ENCODE measurements at places on chromosomes 12 and 14. TPM values are rescaled to one million over a fixed set of nuclear protein-coding genes. Genes with fewer than 3 reads are reported as not detected.

The RFX4 gene
- not detected for total RNA-seq

GRCh38 chr12:23655112-23655511 is 294.4 kb downstream of the SOX5 start:
- ATAC-seq, result no peak
- no peak overlapping the region for H3K4me3 ChIP-seq
- no peaks in the 10 kb centered on the region for H3K4me1 ChIP-seq
- H3K36me3 ChIP-seq, result no peaks in the 10 kb centered on the region
- no peak overlapping the region for H3K27ac ChIP-seq

DNA sequence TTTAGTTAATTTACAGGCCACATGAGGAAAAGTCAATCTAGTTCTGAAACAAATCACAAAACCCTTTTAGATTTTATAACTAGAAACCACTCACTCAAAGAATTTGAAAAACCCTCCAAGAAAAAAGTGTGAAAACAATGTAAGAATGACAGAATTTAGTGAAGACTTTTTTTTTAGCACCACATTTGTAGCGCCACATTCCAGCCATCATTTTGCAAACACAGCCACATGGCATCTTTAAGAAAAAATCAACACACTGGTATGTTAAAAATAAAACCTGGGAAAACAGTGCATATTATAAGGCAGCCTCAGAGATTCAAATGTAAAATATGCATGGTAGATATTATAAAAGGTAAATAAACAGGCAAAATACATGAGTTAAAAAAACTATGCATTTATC is 22.3 kb upstream of the ALX1 start:
- H3K36me3 ChIP-seq, result no peaks in the 10 kb centered on the region
- no peak for ATAC-seq
- no peaks in the 10 kb centered on the region for H3K27me3 ChIP-seq
- no peak overlapping the region for H3K27ac ChIP-seq
- no peaks in the 10 kb centered on the region for H3K4me1 ChIP-seq

- no peaks in the 10 kb centered on the region for H3K27me3 ChIP-seq
- H3K4me3 ChIP-seq, result no peak overlapping the region
- H3K36me3 ChIP-seq, result no peaks in the 10 kb centered on the region
- no peaks in the 10 kb centered on the region for H3K4me1 ChIP-seq
- H3K27ac ChIP-seq, result no peak overlapping the region
- ATAC-seq, result no peak
These were observed 128.6 kb upstream of the PWP1 start for GRCh38 chr12:107557026-107557425.

The EPS8 gene
- total RNA-seq, result 1.7 TPM

DNA sequence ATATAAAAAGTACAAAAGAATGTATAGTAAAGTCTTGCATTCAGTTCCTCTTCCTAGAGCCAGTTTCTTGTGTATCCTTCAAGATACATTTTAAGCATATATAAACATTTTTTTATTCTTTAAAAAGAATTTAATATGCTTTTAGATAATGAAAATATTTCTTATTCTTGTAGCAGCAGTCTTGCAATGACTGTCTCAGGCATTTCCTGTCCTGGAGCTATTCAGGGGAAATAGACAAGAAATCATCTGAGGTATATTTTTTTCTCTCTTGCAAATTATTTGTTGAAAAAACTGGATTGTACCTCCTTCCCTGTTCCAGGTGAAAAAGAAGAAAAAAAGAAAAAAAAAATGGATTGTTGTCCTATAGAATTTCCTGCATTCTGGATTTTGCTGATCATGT is 17.0 kb upstream of the ERBB3 start:
- no peak for ATAC-seq
- H3K27ac ChIP-seq, result no peak overlapping the region
- no peaks in the 10 kb centered on the region for H3K36me3 ChIP-seq
- no peaks in the 10 kb centered on the region for H3K27me3 ChIP-seq
- H3K4me1 ChIP-seq, result peaks cover 4% of the 10 kb centered on the region

DNA sequence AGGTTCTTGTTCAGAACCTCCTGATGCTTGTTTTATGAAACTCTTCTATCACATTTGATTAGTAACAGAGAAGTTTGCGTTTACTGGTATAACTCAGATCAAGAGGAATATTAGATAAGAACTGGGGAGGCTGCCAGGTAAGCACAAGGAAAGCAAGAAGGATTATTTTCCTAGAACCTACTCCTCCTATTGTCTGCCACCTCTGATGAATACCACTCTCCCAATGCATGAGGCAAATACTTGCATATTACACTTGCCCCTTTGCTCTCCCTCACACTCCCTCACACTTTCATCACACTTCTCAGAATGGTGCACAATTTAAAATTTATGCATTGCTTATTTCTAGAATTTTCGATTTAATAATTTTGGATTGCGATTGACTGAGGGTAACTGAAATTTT is 43.6 kb downstream of the LIN7A start:
- no peaks in the 10 kb centered on the region for H3K36me3 ChIP-seq
- no peak overlapping the region for H3K27ac ChIP-seq
- ATAC-seq, result no peak
- H3K4me1 ChIP-seq, result no peaks in the 10 kb centered on the region
- H3K4me3 ChIP-seq, result no peak overlapping the region

- no peak overlapping the region for H3K4me3 ChIP-seq
- no peaks in the 10 kb centered on the region for H3K4me1 ChIP-seq
- no peaks in the 10 kb centered on the region for H3K27me3 ChIP-seq
- no peak overlapping the region for H3K27ac ChIP-seq
These were observed 56.5 kb upstream of the BCAT1 start for GRCh38 chr12:25005376-25005775.

The ABHD12B gene
- total RNA-seq, result not detected

- no peak overlapping the region for H3K27ac ChIP-seq
- no peak for ATAC-seq
- H3K4me3 ChIP-seq, result no peak overlapping the region
- H3K36me3 ChIP-seq, result no peaks in the 10 kb centered on the region
- no peaks in the 10 kb centered on the region for H3K27me3 ChIP-seq
These were observed 25.9 kb upstream of the POC1B start for GRCh38 chr12:89551747-89552146.

DNA sequence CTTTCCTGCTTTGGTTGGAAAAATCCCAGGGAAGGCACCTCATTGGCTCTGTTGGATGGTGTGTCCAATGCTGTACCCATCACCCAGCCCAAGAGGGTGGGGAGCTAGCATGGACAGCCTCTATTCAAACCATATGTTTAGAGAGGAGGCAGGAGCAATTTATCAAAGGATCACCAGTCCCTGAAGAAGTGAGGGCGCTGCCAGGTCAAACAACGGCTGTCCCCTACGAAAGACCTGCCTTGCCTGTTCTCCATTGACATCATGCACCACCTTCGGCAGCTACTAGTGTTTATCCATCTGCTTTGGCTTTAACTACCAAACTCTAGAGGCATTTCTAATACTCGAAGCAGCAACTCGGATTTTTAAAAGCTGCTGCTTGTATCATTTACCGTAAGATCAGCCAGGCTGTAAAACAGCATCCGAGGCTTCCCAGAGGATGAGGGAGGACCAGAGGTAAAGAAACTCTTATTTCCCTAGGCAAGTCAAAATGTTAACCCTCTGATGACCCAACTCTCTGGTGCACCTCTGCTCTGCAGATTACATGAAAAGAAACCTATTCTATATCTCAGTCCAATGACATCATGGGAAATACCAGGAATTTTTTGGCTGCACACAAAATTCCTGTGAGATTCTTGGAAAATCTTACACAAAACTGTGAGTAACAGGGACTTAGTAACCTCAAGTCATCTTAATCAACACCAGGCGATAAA is 720.9 kb upstream of the TBX3 start:
- H3K27ac ChIP-seq, result no peak overlapping the region
- ATAC-seq, result no peak
- H3K4me1 ChIP-seq, result no peaks in the 10 kb centered on the region
- no peaks in the 10 kb centered on the region for H3K27me3 ChIP-seq
- H3K4me3 ChIP-seq, result no peak overlapping the region

Data from activated T-helper 17 cell treated with anti-CD3 and anti-CD28 coated beads, Interleukin-2, amount 50 U/mL, for 72 hours (primary cell).